GM12864 (cell line): ENCODE measurements at places on chromosomes 6 and 20.

GRCh38 chr20:19288061-19288460, 75.6 kb downstream of the SLC24A3 start:
- DNase-seq, result no peak

DNA sequence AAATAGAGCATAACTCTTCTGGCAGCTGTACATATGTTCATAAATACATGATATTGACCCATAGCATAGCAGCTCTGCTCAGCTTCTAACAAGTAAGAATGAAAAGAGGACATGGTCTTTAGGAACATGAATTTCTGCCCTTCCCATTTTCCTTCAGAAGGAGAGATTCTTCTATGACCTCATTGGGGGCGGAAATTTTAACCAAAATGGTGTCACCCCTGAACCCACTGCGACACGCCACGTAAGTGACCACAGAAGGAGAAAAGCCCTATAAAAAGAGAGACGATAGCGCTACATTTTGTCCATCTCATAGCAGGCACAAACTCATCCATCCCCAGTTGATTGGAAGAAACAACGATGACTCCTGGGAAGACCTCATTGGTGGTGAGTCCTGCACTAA, at the start of gene IL17A:
IL17A (plus strand) TSS at position 301 of the 400 bp plus-strand sequence; CDS start at position 358, 57 bp downstream.
- DNase-seq, result no peak

- no peak for DNase-seq
These were observed 319.6 kb downstream of the FARS2 start for GRCh38 chr6:5580736-5581581.

GRCh38 chr6:154605882-154606370, 95.4 kb upstream of the CNKSR3 start:
- DNase-seq, result no peak

DNA sequence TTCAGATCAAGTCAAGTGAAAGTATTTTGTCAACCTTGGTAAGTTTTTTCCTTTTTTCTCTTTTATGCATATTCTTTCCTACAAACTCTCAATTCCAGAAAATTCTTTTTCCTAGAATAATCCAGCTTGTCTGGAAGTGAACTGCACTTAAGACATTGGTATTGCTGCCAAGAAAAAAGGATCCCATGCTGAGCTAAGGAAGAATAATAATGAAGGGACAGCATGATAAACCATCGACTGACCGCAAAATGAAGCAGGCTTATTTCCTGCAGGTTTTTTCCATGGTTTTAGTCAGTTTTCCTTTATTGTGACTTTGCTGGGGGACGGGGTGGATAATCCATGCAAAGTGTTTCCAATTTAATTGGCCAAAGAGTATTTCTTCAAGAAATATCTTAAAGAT, 857.6 kb upstream of the SLC35B3 start:
- DNase-seq, result no peak

GRCh38 chr6:69846770-69847491, 19.4 kb upstream of the COL19A1 start:
- DNase-seq, result no peak

DNA sequence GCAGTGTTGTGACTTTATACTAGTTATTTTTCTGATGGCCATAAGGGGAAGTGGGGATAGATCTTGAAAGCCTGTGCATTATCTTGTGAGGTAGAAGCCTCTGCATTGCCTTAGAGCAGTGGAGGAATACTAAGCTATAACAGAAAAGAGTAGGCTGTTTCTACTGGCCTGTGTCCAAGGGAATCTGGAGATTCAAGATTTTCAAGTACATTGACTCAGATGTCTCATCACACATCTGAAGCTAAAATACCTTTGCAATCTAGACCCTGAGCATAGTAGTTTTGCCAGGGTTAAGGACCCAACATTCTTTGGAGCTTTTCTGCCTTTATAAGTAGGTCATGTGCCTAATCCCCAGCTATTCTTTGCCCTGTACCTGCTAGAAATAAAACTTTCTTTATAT, 272.3 kb downstream of the TENT5A start:
- DNase-seq, result no peak

GRCh38 chr6:125984311-125984710, 2.0 kb upstream of the TRMT11 start:
- no peak for DNase-seq

GRCh38 chr20:32435449-32436107, 77.4 kb downstream of the ASXL1 start:
- no peak for DNase-seq

DNA sequence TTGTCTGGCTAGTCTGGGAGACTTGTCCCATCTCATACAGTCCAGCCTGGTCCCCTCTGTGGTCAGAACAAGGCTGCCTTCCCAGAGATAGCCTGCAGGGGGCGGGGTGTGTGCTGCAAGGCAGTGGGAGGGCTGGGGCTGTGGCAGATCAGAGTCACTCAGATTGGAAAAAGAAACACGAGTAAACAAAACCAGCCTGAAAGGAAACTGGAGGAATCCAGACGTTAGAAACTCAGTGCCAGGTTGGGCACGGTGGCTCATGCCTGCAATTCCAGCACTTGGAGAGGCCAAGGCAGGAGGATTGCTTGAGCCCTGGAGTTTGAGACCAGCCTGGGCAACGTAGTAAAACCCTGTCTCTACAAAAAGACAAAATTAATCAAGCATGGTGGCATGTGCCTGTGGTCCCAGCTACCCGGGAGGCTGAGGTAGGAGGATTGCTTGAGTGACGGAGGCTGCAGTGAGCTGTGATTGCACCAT, 20.2 kb downstream of the LEMD2 start:
- no peak for DNase-seq

GRCh38 chr6:169859978-169860703, 108.7 kb downstream of the ERMARD start:
- no peak for DNase-seq

DNA sequence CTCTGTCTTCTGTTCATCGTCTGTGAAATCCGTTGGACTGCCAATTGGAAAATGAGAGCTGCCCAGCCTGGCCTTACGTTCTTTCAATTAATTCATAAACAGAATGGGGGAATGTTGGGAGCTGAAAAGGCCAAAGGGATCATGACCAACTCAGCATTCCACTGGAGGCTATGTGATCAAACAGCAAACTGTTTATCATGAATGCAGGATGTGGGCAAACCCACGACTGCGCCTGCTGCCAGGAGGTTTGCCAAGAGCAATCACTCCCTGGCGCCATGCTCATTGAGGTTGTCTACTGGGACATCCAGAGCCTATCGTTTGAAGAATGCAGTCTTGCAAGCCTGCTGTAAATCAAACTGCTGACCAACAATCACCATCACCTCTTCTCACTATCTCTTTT, 9.3 kb upstream of the FKBP1A start:
- no peak for DNase-seq

- no peak for DNase-seq
These were observed 112.9 kb downstream of the TRERF1 start for GRCh38 chr6:42338744-42339222.

GRCh38 chr6:155349129-155349528, 34.8 kb upstream of the TFB1M start:
- DNase-seq, result no peak
